ENCODE measurements at places on chromosomes 16 and 17.

- DNase-seq: no peak
Measured at GRCh38 chr17:78634154-78634553, 57.0 kb upstream of the DNAH17 start.

GRCh38 chr17:80998118-80998747, 6.6 kb downstream of the CHMP6 start:
- no peak for DNase-seq

GRCh38 chr17:48155889-48156611, 48.5 kb downstream of the SNX11 start:
- DNase-seq: no peak

GRCh38 chr16:87498324-87499188, 5.7 kb upstream of the ZCCHC14 start:
- no peak for DNase-seq

GRCh38 chr16:50354629-50355456, 13.9 kb downstream of the BRD7 start:
- DNase-seq: no peak

DNA sequence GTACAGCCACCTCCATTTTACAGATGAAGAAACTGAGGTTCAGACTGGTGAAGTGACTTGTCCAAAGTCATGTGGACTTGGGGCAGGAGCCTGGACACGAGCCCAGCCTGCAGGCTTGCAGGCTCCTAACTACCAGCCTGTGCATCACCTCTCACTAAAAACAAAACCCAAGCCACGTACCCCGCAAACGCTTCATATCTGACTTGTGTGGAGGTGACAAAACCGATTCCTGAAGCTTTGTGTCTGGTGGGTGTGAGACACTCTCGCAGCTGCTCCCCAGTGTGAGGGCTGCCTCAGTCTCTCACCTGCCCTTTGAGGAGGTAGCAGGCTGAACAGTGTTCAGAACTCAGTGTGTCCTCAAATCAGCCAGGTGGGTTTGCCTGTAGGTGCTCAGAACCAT, 8.4 kb downstream of the HNF1B start:
- DNase-seq: peak; percentile 29

DNA sequence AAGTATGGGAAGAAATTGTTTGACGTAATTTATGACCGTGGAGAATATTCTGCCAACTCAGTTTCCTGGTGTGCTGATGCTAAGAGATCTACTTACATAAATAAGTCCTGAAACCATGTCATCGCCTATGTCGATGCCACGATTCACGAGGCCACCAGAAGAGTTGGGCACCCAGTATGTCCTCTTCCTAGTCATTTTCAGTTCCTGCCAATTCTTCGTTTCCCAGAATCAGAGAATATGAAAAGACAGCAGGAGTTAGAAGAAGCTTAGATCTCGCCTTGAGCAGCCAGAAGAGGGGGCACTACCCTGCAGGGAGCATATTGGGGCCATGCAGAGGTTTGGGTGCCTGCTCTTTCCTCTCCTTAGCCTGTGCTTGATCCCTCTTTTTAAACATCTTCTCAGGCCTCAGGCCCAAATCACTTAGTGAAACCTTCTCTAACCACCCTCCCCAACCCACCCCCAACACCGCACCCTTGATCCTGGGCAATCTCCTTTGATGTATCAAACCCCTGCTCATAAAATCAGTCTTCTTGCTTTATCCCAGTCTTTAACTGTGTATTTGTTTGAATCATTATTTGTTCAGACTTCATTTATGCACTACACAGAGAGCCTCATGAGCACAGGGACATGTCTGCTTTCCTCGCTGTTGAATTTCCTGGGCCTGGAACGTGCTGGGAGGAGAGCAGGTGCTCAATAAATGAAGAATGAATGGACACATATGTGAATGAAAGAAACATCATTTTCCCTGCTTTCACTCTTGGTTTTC, 12.2 kb upstream of the LONP2 start:
- peak; percentile 4 for DNase-seq

DNA sequence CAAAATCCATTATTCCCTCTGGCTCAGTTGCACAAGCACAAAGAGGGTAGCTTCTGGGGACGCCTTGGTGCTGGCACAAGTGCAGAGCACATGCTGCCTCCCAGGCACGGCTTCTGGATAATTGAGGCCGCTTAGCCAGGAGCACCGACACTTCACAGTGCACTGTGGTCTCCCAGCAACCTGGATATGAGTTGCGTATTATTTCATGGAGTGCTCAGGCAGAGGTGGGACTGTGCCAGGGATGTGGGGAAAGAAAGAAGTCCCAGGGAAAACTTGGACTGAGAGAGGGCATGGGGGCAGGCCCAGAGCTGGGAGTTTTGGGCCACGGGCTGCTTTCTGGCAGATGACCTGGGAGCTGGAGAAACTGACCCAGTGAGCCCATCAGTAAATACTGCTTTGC, 37.5 kb downstream of the MPRIP start:
- DNase-seq: no peak

- DNase-seq: no peak
Measured at GRCh38 chr17:34370997-34371395, 8.0 kb upstream of the CCL1 start.

DNA sequence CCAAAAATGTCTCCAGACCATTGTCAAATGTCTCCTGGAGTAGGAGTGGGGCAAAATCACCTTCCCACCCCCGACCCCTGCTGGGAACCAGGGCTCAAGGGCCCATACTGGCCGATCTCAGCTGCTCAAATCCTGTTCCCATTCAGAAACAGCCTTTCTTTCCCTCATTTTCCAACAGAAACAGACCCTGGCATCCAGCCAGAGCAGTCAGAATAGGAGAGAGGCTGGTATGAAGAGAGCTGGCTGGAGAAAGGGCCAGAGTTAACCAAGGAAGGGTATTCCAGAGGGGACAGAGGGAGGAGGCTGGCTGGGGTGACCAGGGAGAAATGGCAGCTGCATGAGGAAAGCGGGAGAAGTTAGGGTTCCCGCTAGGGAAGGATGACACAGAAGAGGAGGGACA, 199.1 kb downstream of the XYLT1 start:
- no peak for DNase-seq

- no peak for DNase-seq
Measured at GRCh38 chr16:6775712-6776111, 556.9 kb upstream of the RBFOX1 start.

DNA sequence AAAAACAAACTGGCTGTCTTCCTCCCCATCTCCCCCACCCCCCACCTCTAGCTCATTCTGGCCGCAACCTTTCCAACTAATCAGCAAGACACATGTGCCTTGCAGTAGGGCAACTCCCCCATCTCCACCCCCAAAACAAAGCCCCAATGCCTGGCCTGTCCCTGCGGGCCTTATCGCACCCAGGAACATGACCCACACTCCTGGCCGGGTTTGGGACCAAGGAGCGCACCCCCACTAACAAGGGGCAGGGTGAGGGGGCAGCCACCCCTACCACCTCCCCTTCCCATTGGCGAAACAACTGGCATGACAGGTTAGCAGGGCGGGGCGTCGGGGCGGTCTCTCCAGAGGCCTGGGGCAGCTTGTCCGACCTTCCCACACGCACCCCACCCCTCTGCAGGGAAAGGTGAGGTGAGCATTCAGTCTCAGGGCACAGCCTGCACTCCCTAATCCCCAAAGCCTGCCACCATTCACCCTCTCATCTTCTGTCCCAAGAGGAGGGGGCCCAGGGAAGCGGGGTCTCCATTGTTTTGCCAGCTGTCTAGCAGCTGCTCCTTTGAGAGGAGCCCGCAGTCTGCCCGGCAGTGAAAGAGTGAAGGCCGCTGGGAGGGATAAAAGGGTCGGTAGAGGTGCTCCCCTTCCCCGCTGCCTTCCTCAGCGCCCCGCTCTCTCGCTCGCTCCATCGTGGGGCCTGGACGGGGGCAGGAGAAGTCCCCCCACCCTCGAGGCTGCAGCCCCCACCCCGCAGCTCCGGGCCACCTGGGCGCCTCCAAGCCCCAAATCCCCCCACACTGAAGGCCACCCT, 765 bp downstream of the MYO18A start:
- no peak for DNase-seq

GRCh38 chr17:65538675-65539529, 22.5 kb downstream of the AXIN2 start:
- DNase-seq: no peak

DNA sequence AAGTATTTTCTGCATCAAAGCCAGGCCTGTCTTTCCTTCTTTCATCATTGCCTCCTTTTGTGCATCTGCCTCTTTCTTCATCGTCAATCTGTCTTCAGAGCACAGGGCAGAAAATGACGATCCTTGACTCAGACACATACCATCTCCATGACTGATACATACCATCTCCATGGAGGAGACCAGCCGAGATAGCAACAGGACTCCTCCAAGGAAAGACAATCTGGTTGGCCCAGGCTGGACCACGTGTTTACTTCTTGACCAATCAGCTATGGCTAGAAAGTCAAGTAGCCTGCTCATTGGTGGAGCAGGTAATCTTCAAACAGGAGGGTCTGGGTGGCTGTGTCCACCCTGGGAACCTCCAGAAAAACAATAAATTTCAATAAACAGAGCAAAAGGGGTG, 164.6 kb downstream of the CPPED1 start:
- DNase-seq: no peak

GRCh38 chr17:80755650-80756405, 211.2 kb downstream of the RPTOR start:
- DNase-seq: no peak

- DNase-seq: no peak
Measured at GRCh38 chr16:27582883-27583282, 32.9 kb downstream of the KATNIP start.

- no peak for DNase-seq
Measured at GRCh38 chr17:29867643-29868181, 62.3 kb downstream of the SSH2 start.

GRCh38 chr16:2481676-2482075, 6.7 kb downstream of the TBC1D24 start:
- DNase-seq: no peak

DNA sequence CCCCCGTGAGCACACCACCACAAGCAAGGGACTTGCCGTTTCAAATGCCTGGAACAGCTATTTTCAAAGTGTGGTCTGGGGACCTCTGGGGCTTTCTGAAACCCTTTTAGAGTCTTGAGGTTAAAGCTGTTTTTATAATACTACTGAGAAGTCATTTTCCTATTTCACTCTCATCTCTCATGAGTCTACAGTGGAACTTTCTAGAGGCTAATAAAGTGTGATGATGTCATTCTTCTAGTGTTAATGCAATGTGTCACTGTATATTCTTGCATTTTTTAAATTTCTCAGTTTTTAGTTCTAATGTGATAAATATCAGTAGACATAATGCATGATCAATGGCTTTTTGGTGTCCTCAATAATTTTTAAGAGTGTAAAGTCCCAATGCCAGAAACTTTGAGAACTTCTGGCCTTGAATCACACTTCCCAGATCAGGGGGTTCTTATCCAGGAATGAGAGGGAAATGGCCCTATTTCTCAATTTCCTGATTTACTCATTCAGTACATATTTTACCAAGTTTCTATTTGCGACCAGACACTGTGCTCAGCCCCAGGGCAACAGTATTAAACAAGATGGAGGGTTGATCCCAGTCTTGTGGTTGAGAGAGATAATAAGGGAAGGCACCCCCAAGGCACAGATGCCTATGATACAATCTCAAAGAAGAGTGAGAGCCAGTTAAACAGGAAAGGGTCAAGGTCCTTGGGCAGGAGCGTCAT, 444.0 kb downstream of the HS3ST3B1 start:
- no peak for DNase-seq

Measured in NK-92 treated with Interleukin-12 subunit alpha and Interleukin-12 subunit beta, amount 100 ng/mL, for 24 hours (cell line).